Uterus (tissue), 4 donors: ENCODE measurements at places on chromosomes 4 and X.
A peak's percentile ranks its signal among the peaks of the same experiment; 100 is the strongest.

- no peak for DNase-seq
Measured at GRCh38 chr4:172270397-172270796, 457.2 kb downstream of the GALNTL6 start.

- DNase-seq, result peak; percentile 79
Measured at GRCh38 chrX:54439960-54440871, at the start of gene TSR2. Gene TSR2 (plus strand): TSS chrX:54440404. CDS start chrX:54440422, 18 bp downstream.

DNA sequence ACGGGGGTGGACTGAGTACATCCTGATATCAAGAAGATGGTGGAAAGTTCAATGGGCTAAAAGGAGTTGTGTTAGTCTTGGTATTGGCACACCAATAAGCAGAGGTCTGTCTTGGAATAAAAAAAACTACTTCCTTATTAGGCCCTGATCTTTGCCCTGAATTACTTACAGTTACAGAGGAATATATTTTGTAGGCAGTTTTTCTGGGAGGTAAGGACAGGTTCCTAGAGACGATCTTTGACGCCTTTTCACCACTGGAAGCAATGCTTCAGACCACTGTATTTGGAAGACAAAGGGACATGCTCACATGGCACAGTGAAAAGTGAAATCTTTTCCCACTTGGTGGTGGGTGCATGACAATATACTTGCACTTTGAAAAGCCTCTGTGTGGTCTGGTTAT lies 618 bp upstream of the XK start:
- no peak for DNase-seq

DNA sequence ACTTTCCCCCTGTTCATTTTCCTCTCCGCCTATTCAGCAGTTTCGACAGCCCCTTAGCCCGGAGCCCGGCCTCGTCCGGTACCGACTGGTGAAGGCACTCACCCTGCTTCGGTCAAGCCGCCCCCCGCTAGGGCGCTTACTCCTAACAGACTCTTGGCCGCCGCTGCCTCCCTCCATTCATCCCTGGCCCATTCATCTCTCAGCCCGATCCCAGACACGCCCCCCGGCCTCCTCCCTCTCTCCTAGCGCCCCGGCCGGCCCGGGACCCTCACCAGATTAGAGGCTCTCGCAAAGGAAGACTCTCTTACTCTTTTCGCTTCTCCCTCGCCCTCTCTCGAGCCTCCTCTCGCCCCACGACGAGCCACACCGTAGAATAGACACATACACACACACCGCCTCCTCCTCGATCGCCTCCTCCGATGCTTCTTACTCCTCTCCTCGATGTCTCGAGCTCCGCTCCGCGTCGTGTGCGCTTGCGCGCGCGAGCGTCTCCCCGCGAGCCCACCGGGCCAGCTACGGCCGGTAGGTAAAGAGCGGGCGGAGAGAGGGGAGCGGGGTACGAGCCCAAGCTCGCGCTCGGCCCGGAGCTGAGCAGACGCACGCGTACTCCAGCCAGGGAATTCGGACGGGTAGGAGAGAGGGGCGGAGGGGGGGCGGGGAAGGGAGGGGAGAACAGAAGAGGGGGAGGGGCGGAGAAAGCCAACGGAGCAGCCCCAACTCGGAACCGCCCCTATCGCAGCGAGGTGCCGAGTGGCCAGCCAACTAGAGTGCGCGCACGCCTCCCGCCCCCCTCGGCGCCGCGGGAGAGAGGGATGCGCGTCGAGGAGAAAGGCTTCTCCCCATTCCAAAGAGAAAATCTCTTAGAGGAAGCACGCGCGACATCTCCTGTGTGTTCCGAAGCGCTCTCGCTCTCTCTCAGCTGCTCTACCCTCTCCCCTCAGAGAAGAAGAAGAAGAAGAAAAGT lies at the start of gene WNK3:
Gene WNK3, minus strand, starts transcription at position 633 of the 964 bp plus-strand sequence.
- peak; percentile 76 for DNase-seq

DNA sequence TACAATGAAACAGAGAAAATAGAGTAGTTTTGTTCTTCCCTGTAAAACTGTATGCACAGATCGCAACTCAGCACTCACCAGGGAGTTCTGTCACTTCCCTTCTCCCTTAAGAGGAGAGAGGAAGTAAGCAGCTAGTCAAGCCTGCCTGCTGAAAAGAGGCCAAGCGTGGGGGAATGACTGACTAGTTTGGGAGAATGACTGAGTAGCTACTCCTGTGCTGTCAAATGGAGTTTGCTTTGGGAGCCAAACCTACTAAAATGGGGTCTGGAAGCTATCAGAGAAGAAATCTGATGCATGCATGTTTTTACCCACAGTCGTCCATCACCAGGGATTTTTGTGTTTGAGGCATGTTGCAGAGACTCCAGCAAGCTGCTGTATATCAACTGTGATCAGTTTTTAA lies 54.6 kb upstream of the LHFPL1 start:
- DNase-seq, result no peak
